T-helper 2 cell (primary cell): ENCODE measurements at places on chromosomes 12 and 14.

DNA sequence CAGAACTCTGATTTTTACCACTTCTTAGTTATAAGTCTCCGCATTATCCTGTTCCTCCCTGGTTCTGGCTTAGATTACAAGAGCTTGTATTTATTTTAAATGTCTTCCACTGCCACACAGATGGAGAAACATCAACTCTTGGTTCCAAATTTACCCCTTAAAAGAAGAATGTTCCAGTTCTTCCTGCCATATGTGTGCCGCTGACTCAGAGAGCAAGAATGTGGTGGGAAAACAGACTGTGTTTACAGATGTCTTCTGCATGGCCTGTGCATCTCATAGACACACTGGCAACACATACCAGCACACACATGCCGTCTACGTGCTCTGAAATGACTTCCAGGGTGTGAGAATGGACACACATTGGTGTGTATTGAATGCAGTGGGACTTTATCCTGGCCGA is 383.0 kb downstream of the LRIG3 start:
- no peak for DNase-seq

GRCh38 chr14:95323917-95324316 is 4.2 kb upstream of the CLMN start:
- no peak for DNase-seq

DNA sequence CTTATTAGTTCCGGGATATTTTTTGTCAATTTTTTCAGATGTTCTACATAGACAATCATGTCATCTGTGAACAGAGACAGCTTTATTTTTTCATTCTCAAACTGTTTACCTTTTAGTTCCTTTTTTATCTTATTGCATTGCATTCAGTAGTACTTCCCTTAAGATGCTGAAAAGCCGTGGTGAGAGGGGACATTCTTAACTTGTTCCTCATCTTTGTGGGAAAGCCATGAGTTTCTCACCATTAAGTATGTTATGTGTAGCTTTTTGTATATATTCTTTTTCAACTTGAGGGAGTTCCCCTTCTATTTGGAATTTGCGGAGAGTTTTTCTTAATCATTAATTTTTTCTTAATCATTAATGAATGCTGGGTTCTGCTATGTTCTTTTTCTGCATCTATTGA is 1727.1 kb upstream of the SEL1L start:
- no peak for DNase-seq

- DNase-seq: no peak
Measured at GRCh38 chr12:118851891-118852290, 129.4 kb upstream of the SRRM4 start.

- DNase-seq: no peak
Measured at GRCh38 chr12:597926-598568, 65.2 kb downstream of the NINJ2 start.

DNA sequence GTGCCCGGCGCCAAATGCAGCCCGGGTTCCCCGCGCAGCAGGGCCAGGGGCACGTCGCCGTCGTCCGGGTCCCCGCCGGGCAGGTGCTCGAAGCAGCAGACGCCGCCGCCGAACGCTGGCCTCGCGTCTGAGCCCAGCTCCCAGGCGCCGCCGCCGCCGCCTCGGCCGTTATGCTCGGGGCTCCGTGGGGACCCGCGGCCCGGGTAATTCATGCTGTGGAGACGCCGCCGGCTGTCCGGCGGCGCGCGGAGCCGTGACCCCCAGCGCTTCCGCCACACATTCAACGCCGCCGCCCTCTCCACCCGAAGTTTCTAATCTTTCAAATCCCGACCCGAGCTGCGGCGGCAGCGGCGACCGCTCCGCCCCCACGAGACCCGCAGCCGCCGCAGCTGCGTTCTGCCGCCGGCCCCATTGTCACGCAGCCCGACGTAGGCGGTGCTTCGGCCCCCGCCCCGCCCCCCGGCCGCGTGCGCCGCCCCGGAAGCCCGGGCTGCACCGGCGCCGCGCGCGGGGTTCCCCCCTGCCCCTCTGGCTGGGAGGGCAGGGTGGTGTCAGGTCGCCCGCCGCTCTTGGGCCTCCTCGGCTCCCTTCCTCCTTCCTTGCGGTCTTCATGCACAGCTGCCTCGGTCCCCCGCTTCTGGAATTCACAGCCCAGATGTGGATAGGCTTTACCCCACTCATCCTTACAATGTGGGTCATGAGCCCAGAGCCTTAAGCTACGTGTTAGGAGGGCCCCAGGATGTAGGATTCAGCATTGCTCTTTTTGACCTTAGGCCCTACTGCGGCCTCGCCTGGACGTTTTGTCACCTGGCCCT is at the start of gene DDHD1:
TSS of gene DDHD1 (minus strand) at position 437 of the 815 bp plus-strand sequence. CDS start at position 212, 225 bp downstream.
- DNase-seq: peak; percentile 70
